CD8-positive, alpha-beta memory T cell (primary cell): ENCODE measurements at places on chromosomes 6 and 20. TPM values are rescaled to one million over a fixed set of nuclear protein-coding genes. Genes with fewer than 3 reads are reported as not detected.

GRCh38 chr6:157768304-157768703 lies 54.7 kb upstream of the SNX9 start:
- no peak for DNase-seq

The C6orf58 gene
- not detected for polyA plus RNA-seq

- DNase-seq = no peak
Observed at GRCh38 chr6:170108456-170108855, 182.4 kb downstream of the DLL1 start.

The MOCS3 gene
- polyA plus RNA-seq = 3.4 TPM

- DNase-seq = no peak
Observed at GRCh38 chr20:51985013-51985415, 182.7 kb upstream of the SALL4 start.

DNA sequence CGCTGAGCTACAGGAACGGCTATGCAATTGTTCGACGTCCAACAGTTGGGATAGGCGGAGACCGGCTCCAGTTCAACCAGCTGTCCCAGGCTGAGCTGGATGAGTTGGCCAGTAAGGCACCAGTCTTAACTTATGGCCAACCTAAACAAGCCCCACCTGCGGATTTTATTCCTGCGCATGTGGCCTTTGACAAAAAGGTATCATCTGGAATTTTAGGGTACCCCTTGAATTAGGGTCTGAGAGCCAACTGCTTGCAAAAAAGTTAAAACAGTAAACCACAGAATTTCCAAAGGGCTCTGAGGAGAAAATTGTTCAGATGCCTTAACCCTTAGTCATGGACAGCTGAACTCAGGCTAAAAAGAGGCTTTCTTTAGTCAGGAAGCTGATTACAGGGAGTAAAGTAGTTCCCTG lies 3.8 kb downstream of the EFHC1 start:
- DNase-seq = no peak

The FAM184A gene
- 0.85 TPM for polyA plus RNA-seq

The ANKRD66 gene
- polyA plus RNA-seq = not detected

DNA sequence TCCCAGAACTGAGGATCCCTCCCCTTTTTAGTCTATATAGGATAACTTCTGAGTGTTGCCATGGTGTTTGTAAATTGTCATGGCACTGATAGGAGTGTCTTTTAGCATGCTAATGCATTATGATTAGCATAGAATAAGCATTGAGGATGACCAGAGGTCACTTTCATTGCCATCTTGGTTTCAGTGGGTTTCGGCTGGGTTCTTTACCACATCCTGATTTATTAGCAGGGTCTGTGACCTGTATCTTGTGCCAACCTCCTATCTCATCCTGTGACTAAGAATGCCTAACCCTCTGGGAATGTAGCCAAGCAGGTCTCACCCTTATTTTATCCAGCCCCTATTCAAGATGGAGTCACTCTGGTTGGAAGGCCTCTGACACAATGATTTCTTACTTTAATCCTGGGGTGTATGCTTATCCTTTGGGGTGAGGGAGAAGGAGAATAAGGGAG lies 19.6 kb downstream of the WFDC2 start:
- no peak for DNase-seq

DNA sequence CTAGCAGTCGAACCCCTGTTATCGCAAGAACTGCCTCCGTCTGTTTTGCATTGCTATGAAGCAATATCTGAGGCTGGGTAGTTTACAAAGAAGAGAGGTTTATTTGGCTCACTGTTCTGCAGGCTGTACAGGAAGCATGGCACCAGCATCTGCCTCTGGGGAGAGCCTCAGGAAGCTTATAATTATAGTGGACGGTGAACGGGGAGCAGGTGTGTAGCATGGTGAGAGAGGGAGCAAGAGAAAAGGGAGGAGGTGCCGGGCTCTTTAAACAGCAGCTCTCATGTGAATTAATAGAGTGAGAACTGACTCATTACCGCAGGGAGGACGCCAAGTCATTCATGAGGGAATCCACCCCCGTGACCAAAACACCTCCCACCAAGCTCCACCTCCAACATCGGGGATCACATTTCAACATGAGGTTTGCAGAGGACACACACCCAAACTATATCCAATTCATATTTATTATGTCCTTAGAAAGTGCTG lies 172.6 kb upstream of the KCNG1 start:
- no peak for DNase-seq

DNA sequence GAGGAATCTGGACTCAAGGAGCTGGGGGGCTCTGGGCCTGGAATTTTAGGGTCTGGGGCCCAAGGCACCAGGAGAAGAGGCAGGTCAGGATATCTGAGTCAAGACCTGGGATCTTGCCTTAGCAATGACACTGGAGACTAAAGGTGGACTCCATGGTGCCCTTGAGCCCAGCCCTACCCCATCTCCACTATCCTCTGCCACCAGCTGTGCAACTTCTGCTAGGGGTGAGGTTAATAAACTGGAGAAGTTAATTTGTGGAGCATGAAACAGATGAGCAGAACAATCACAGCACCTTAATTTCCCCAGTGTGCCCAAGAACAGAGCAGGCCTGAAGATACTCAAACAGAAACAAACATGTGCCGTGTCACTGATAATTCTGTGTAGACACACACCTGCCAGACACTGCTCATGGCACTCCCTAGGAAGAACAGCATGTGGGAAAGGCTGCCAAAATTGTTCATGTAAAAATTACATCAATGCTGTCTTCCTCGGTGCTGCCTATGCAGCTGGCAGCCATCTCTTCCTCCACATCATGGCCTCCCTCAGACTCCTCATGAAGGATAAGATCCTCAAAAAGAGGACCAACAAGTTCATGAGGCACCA lies 3.2 kb downstream of the HLA-DPB1 start:
- DNase-seq = no peak

The ZNF311 gene
- polyA plus RNA-seq = not detected
